Right ventricle myocardium superior (tissue), 1 donor: ENCODE measurements at places on chromosomes 6 and 20. TPM values are rescaled to one million over a fixed set of nuclear protein-coding genes. Genes with fewer than 3 reads are reported as not detected.
A peak's percentile ranks its signal among the peaks of the same experiment; 100 is the strongest.

TOX2 gene
- total RNA-seq: 0.46 TPM

CCR6 gene
- not detected for total RNA-seq

HFE gene
- total RNA-seq: 5.2 TPM

ADGRF5 gene
- total RNA-seq: 41.1 TPM

HMGN3 gene
- total RNA-seq: 148 TPM

MEI4 gene
- 0.73 TPM for total RNA-seq

NMBR gene
- not detected for total RNA-seq

ZSCAN23 gene
- total RNA-seq: 2.1 TPM

FAM209B gene
- 0.35 TPM for total RNA-seq

KIAA1586 gene
- total RNA-seq: 6.5 TPM

DNA sequence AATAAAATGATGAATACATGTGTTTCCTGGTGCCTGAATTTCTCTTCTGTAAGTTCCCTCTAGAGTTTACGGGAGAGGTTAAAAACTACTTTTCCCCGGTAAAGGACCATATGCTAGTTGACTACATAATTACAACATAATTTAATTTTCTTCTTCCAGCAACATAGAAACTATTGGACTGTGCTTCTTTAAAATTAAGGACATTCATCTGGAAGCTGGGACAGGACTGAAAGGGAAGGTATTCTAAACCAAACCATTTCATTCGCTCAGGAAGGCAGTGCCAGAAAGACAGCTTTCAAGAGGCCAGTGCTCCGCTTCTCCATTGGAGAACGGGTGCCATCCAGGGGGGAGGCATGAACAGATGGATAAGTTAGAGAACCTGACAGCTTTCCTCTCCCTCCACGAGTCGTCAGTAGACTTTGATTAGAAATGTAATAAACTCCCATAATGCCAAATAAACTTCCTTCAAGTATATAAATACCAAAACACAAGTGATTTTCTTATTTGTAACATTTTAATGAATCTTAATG is 458.0 kb upstream of the SOX4 start:
- no peak for DNase-seq

DNA sequence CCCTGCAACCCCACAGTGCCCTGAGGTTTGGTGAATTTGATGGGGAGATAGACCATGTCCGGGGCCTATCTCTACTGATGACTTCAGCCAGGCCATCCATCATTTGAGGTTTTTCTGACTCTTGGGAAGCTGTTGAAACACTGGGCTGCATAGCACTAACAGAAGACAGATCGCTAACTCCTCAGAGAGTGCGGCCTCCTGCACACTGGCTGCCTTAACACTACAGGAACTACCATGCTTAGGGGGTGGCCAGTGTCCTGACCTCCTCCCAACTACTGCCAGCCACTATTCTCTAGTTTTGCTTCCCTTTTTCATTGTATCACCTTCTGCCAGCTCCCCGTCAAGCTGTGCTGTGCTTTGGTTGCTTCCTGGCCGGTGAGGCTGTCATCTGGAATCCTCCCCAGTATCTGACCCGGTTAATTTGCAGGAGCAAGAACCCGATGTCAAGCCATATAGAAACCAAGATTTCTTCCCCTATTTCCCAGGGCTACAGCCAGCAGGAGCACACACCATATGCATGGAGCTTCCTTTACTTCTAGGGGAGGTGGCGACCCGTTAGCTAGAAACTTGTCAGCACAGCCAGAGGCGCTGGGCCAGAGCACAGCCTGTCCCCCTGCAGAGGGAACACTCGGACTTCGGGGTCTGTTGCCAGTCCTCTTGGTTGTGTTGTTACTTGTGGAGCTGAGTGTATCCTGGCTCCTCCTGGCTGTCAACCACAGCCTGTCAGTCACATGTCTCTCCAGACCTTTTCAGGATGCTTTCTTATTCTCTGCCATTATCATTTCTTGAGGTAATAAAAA is 57.3 kb upstream of the TRAF3IP2 start:
- peak; percentile 77 for DNase-seq

GRCh38 chr20:37346236-37346534 is 245 bp downstream of the SRC start:
- no peak for DNase-seq

- no peak for DNase-seq
Observed at GRCh38 chr20:24663496-24663895, 194.1 kb downstream of the SYNDIG1 start.

DNA sequence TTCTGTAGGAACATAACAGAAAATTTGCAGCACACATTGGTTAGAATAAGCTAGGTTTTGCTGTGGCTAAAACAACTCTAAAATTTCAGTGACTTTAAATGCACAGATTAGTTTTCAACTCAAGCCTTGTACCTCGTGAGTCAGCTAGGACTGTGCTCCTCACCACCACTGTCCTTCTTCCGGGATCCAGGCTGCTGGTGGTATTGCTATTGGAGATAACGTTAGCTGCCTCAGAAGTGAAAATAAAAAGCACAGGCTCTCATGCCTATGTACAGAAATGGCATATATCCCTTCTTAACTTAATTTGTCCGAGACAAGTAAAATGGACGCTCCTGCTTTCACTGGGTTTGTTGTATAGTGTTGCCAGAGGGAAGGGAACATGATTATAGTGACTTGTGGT is 931.1 kb upstream of the EYS start:
- no peak for DNase-seq

DNA sequence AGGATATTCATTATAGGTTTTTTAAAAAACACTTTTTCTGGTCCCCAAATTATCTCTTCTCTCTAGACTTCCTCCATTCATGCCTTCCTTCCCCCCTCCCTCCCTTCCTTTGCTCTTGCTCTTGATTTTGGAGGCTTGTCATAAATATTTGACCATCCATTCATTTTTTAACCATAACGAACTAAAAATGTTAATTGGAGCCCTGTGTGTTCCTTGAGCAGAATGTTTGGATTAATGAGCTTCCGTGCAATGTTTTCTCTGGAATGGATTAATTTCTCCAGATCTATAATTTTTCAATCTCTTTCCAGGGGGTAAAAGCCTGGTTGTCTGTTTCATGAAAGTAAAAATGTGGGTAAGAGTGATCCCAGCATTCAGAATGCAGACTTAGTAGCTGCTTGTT is 155.5 kb downstream of the ESR1 start:
- no peak for DNase-seq

- no peak for DNase-seq
Observed at GRCh38 chr6:15484140-15484539, 178.7 kb downstream of the DTNBP1 start.

GRCh38 chr20:59939879-59940128 is 301 bp downstream of the PPP1R3D start:
- peak; percentile 70 for DNase-seq

- no peak for DNase-seq
Observed at GRCh38 chr6:170177772-170178560, 112.9 kb downstream of the DLL1 start.

DNA sequence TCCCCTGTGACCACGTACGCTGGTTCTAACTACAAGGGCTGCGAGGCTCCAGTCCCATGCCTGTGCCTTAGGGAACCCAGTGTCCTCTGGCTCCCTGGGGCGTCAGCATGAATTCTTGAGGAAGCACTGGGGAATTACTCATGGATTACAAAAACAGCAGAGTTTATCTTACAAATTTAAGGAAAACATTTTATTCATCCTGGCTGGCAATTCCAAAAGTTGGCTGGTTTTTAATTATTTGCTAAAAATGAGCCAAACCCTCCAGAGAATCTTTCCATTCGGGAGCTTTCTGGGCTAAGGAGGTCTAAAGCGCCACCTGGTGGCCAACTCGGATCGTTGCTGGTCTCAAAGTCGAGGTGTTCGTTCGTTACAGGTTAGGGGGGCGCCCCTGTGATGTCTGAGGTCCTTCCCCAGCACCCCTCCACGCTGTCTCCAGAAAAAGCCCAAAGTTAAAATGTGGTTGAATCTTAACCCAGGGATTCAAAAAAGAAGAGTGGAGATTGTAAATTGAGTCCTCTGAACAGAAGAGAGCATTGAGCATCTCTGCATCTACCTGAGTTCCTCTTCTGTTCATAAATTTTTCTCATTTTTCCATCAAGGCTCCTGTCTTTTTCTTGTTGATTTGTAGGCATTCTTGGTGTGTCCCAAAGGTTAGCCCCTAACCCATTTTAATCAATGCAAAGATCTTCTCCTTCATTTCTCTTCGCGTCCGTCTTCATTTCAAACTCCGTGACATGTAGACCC is 99.4 kb downstream of the BFSP1 start:
- peak; percentile 58 for DNase-seq

- no peak for DNase-seq
Observed at GRCh38 chr6:121584586-121585369, 149.3 kb downstream of the GJA1 start.

- DNase-seq: no peak
Observed at GRCh38 chr6:162907876-162908481, 180.2 kb downstream of the PACRG start.

GRCh38 chr20:36541768-36542488 is 609 bp downstream of the MYL9 start:
- DNase-seq: peak; percentile 58

DNA sequence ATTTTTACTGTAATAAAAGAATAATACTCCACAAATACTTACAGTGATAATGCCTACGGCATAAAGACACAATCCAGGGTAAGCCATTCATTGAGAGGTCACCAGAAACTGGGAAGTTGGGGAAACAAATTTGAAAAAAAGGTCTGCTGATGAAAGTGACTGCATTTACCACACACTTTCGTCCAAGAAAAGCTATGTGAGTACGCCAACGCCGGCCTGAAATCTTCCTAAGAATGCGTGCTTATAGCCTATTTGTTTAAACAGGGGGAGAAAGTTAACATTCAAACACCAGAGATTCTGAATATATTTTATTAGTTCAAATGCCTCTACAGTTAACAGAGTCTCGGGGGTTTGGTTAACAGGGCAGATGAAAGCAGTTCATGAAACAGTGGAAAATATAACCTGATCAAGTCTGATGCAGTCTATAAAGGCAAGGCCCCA is 657 bp upstream of the LTV1 start:
- DNase-seq: no peak

DNA sequence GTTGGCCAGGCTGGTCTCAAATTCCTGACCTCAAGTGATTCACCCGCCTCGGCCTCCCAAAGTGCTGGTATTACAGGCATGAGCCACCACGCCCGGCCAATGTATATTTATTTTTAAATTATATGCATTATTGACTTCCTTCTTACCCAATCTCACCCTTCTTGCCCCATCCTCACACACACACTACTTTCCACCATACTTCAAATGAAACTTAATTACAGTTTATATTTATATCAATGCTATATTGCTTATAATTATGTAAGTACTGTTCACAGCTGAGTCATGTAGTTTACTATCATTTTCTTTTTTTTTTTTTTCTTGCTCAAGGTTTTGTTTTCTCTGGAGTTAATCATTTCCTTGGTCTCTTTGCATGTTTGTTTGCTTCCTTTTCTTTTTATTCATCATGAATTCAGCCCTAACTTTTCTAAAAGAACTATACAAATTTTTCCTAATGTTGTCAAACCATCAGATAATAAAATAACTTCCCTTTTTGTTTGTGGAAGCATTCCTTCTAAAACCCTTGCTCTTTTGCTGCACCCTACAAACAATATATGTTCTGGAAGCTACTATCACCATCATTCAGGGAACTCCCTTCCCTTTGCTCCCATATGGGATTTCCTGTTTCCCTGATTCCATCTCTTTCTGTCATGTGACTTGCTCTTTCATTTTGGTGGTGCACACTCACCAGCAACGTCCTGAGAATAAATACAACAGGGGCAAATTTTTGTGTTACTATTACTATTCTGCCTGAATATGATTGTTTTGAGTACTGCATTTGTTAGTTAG is 201.7 kb upstream of the SASH1 start:
- DNase-seq: no peak

GRCh38 chr6:3765415-3765814 is 13.9 kb upstream of the PXDC1 start:
- no peak for DNase-seq

- no peak for DNase-seq
Observed at GRCh38 chr6:115838763-115839401, 221.8 kb downstream of the FRK start.

GRCh38 chr6:90764001-90764400 is 177.1 kb upstream of the MAP3K7 start:
- no peak for DNase-seq

DNA sequence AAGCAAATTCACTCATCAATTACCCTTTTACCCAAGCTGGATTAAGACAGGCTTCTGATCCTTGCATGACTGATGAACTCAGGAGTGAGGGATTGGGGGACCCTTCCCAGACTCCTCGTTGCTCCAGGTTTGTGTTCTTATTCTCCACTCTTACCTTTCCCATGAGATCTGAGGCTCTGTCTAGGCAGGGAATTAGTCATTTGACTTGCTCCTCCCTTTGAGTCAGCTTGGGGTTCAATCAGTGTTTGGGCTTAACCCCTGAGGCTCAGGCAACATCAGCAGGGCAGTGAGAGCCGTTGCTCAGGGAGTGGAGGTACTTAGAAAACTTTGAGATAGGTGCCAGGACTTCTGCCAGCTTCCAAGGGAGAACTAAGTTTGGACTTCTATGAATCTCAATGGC is 20.7 kb upstream of the TOX2 start:
- no peak for DNase-seq

GRCh38 chr6:87182940-87183339 is 27.6 kb downstream of the ZNF292 start:
- DNase-seq: no peak

DNA sequence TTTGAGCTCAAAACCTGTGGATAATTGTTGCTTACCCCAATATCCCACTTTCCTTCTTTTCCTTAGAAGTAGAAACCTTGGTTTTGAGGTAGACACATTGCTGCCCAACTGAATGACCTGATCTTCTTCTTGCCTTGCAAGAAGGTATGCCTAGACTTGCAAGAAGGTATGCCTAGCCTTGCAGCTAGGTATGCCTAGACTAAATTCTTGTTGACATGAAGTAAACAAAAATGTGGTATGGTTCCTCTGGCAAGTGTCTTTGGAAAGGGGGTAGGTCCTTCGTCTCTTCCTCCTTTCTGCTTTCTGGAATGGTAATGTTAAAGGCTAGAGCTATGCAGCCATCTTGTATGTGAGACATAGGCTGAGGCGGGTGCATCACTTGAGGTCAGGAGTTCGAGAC is 129.2 kb downstream of the GMPR start:
- DNase-seq: no peak

- DNase-seq: no peak
Observed at GRCh38 chr6:127102859-127103258, 15.6 kb upstream of the RSPO3 start.

GRCh38 chr6:87115402-87116135 is 20.7 kb upstream of the CGA start:
- no peak for DNase-seq
